ENCODE measurements at places on chromosomes 2 and 18.

DNA sequence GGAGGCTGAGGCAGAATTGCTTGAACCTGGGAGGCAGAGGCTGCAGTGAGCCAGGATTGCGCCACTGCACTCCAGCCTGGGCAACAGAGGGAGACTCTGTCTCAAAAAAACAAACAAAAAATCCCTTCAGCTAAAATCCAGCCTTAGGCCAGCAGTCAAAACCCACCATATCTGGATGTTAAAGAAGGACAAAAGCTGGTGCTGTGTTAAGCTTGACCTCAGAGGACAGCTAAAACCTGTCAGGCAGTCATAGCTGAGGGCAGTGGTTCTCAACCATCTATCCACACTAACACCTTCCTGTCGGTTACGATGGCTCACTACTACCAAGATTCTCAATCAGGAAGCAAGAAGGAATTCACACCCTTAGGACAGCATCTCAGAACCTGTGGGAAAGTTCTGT is 9.6 kb downstream of the PTRHD1 start:
- DNase-seq, result no peak

DNA sequence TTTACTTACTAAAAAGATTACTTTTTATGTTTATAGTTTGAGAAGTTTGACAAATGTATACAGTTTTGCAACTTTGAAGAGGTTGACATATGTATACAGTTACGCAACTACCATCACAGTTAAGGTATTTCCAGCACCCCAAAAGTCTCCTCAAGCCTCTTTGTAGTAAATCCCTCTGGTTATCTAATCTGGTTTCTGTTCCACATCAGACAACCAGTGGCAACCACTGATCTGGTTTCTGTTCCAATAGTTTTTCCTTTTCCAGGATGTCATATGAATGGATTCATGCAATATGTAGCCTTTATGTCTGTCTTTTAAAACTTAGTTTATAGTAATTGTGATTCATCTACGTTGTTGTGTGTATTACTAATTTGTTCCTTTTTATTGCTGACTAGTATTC is 23.5 kb downstream of the IFIH1 start:
- DNase-seq, result no peak

DNA sequence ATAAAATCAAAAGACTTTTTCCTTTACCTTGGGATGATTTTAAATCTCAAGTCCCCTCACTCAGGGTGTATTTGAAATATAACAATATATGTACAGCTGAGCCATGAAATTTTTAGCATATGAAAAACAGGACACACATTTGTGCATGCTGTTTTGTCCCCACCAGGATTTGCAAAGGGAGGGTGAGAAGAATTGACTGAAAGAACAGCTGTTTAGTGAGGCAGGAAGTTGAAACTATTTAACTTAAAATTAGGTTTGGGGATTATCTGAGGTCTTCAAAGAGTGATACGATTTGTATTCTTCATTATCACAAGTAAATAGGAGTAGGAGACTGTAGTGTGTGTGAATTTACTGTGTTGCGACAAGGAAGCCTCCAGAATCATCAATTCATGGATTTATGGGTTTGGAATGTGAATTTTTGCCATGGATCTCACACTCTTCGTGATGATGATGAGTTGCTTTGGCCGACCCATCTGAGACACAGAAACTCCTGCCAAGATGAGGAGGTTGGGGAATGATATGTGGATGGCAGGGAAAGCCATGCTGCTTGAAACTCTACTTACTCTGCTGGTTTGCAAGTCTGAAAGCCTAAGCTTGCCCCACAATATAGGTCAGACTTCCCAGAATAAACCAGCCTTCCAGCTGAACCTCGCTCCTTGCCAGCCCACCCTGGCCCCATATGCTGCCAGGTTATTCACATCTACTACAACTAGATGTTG is 31.0 kb upstream of the SPATS2L start:
- no peak for DNase-seq

GRCh38 chr2:2579814-2580213 is 248.7 kb upstream of the MYT1L start:
- DNase-seq, result no peak

DNA sequence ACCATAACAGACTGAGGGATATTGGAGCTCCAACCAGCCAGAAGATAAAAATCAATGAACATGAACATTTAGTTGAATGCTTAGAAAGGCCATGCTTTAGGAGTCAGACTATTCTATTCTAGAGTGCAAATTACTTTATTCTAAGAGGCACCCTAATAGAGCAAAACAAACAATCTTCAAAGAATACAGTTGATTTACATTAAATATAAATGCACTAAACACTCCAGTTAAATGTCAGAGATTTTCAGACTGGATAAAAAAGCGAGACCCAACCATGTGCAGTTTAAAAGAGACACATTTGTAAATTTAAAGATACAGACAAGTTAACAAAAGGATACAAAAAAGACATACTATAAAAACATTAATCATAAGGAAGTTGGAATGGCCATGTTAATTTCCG is 214.0 kb upstream of the SMAD7 start:
- no peak for DNase-seq

DNA sequence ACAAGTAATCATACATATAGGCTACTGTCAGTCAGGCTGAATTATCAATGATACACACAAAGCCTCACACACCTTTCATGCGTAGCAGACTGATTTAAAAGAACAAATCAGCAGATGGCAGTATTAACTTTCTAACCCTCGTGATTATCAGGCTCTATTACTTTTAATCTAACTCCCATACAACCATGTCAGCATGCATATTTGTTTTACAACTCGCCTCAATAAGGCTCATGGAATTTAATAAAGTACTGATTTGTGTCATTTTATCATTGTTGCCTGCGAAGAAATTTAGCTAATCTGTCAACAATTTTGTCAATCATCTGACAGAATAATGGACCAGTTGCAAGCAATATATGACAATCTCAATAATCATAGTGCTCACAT is 82.8 kb downstream of the SLC25A12 start:
- peak; percentile 64 for DNase-seq

DNA sequence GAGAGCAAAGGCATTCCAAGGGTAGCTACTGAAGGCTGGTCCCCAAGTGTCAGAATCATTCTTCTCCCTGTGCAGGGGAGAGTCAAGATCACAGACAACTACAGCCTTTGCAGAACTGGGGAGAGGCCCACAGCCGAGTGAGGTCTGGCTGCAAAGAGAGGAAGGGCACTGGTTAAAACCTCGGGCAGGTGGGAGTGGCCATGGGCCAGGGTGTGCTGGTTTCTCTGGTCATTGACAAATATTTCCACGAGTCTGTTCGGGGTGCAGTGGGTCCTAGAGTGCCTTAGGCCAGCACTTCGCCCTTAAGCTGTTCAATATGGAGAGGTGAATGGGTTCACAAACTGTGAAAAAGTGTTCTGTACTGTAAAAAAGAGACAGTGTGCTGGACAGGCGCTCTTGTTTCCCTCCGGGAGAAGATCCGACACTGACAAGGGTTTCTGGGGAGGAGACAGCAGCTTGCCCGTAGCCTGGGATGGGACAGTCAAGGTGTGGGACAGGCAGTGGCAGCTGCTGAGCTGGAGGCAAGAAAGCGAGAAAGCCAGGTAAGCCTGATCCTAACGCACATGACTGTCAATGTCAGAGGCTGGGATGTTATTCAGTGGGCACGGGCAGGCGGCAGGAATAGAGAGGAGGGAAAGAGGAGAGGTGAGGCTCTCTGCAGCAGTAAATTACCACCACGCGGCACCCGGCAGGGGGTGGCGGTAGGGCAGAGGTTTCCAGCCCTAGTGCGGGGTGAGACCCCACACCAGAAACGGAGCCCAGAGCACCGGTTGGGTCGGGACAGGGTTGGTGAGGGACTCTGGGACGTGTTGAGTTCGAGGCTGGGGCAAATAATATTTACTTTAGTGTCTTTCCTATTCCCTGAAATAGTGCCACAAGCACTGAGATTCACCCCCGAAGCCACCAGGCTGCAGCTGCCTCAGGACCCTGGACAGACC is 2.0 kb downstream of the NPPC start:
- DNase-seq, result no peak

- no peak for DNase-seq
Measured at GRCh38 chr2:16685340-16685715, 19.7 kb upstream of the CYRIA start.

- no peak for DNase-seq
Measured at GRCh38 chr2:59282374-59283057, 1041.4 kb upstream of the FANCL start.

DNA sequence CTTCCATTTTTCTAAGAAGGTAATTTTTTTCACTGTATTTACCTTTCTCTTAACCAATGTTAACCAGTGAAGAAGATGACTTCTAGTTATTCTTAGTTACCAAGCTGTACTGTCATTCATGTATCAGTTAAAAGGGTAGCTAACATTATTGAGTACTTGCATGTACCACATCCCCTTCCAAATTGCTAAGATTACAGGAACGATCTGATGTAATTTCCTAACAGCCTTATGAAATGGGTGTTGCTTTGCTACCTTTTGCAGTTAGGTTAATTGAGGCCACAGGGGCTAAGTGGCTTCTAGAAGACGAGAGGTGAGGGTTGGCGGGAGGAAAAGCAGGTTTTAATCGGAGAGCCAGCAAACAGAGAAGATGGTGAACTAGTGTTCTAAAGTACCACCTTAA is 1.8 kb upstream of the SULT6B1 start:
- DNase-seq, result no peak

- DNase-seq, result no peak
Measured at GRCh38 chr2:143148757-143149156, 19.5 kb downstream of the ARHGAP15 start.

DNA sequence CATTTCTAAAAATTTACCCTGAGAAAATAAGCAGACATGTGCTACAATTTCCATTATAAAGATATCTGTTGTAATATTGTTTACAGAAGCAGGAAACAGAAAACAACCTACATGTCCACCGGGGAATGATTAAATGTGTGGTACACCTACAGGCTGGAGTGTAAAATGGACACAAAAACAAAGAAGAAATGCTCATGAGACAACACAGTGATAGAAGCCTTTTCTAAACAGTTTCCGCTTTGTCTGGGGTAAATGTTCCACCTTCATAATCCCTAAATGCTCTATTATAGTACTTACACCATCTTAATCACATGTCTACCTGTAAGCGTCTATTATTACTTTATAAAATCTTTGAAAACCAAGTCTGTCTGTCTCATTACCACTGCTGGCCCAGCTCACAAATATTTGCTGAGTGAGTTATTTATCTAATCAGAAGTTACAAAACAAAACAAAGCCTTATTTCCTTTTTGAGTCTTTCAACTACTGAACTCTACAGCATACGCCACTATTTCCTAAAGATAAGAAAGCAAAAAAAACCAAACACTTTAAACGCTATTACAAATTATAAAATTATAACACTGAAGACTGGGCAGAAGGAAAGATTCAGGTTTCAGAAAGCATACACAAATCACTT is 95.3 kb downstream of the PIGN start:
- DNase-seq, result peak; percentile 51

DNA sequence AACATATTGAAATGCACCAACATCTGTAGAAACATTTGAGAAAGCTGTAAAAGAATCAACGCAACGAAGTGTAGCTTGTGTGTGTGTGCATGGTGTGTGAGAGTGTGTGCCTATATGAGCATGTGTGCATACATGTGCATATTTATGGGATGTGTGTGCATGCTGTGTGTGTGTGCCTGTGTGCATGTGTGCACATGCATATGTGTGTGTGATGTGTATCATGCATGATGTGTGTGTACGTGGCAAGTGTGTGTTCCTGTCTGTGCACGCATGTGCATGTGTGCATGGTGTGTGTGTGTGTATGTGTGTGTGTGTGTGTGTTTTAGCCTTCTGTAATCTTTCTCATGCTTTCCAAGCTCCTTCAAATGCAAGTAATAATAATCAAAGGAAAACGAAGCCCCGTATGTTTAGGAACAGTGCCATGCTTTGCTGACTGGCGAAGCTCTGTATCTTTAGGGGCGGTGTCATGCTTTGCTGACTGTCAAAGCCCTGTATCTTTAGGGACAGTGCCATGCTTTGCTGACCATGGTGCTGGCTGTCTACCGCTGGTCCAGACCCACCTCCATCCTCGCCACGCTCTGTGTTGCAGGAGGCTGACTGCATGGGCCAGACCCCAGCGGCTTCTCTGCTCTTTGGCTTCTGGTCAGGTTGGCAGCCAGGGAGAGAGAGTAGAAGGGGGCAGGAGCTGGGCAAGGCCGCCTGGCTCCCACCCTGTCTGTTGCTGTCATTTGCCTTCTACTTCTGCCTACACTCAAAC is 129.2 kb downstream of the ASB1 start:
- DNase-seq, result no peak
